ENCODE measurements at places on chromosomes 3 and 15. TPM values are rescaled to one million over a fixed set of nuclear protein-coding genes. Genes with fewer than 3 reads are reported as not detected.

GRCh38 chr15:99085413-99086326 lies 19.2 kb upstream of the SYNM start:
- DNase-seq = peak; percentile 91

- DNase-seq = peak; percentile 97
Observed at GRCh38 chr3:45659661-45660566, 29.3 kb upstream of the SACM1L start.

- DNase-seq = peak; percentile 1
Observed at GRCh38 chr3:105140899-105141367, 225.8 kb upstream of the ALCAM start.

DNA sequence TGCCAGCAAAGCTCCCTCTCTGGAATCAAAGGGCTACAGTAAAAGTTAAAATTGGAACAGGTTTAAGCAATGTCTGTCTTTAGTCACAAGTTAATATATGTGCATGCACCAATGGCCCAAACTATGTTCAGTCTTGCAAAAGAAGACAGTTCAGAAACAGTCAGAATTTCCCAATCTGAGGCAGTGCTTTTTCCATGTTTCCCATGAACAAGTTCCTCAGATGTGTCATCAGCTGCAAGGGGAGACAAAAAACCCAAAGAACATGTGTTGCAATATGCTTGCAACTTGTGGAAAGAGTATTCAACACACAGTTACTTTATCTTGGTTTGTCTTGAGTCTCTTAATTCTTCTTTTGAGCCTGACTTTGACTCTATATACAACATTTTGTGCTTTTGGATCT lies 148.4 kb downstream of the USP13 start:
- peak; percentile 96 for DNase-seq

DNA sequence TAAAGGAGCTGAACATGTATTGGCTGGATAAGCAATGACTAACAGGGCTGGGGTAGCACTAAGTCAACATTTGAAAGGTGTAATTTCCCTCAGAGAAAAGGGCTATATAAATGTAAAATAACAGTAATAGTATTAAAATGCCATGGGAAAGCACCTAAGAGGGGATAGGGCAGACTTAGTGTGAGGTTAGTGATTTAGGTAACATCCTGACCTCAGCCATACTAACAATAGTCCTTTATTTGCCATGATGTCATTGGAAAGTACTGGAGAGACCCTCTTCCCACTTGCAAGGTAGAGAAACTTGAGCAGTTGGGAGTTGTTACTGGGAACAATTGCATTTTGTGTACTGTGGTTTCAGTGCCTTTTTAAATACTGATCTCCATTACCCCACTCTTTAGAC lies 103.4 kb downstream of the LSAMP start:
- no peak for DNase-seq

GRCh38 chr15:69388260-69388705 lies 25.9 kb upstream of the KIF23 start:
- DNase-seq = no peak

GRCh38 chr3:126293370-126294082 lies 63.7 kb downstream of the KLF15 start:
- DNase-seq = peak; percentile 65

DNA sequence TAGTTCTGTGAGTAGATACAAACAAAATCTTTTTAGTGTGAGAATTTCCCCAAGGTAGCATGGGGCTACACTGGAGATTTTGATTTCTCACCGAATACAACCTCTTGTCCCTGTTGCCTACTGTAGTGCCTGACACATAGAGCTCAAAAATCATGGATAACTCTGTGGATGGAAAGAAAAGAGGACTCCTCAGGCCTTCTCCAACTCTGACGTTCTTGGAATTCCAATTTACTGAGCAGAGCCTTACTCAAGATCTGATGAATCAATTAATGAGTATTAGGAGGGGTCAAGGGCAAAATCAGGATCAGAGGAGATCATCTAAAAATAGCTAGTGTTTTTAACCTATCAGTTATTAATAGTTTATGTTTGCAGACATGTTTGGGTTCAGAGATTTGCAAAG lies 46.7 kb upstream of the PYDC2 start:
- peak; percentile 18 for DNase-seq

DNA sequence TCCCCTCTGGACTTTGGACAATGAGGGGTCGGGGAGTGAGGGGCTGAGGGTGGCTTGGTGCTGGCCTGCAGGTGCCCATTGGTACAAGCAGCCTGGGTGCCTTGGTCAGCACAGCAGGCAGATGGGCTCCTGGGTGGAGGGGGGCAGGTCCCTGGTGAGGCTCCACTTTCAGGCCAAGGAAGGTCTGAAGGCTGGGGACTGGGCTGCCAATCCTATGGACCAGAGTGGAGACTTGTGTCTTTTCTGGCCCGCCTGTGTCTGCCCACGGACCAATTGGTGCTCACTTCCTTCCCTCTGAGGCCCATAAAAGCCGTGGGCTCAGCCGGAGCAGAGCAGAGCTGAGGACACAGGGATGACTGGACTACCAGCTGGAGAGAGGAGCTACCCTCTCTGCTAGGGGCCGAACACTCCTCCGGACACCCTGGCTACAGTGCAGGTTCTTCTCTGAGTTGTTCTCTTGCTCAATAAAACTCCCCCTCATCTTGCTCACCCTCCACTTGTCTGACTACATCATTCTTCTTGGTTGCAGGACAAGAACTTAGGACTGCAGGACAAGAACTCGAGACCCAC lies 31.9 kb upstream of the IREB2 start:
- no peak for DNase-seq

DNA sequence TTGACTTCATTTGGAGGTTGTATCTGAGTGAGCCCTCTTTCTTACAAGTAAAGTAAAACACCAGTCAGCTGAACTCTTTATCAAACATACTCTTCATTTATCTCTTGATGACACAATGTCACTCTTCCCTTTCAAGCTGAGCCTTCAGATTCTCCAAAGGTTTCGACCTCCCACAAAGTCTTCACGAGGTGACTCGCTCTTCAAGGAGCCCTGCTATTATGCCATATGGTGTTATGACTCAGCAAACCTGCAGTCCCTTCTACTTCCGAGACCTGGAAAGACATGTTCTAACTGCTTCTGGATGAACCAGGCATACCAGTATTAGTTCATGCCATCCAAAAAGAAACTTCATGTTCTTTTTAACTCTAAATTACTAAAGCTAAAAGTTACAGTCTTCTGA lies 23.1 kb downstream of the AADAC start:
- DNase-seq = peak; percentile 89

TM4SF1 gene
- 364 TPM for polyA plus RNA-seq

XCR1 gene
- polyA plus RNA-seq = not detected

SPRED1 gene
- polyA plus RNA-seq = 4.8 TPM

ABHD17C gene
- polyA plus RNA-seq = 10.3 TPM

QRICH1 gene
- 77.3 TPM for polyA plus RNA-seq

GOLGA6L4 gene
- polyA plus RNA-seq = 2.1 TPM

GREM1 gene
- polyA plus RNA-seq = 852 TPM

GOLGA8J gene
- polyA plus RNA-seq = not detected

CRYGS gene
- polyA plus RNA-seq = 2.1 TPM

GCNT3 gene
- not detected for polyA plus RNA-seq

BRPF1 gene
- polyA plus RNA-seq = 13.6 TPM

CCDC33 gene
- not detected for polyA plus RNA-seq

Data from IMR-90 (cell line).